ENCODE measurements at places on chromosomes 12 and 14.

DNA sequence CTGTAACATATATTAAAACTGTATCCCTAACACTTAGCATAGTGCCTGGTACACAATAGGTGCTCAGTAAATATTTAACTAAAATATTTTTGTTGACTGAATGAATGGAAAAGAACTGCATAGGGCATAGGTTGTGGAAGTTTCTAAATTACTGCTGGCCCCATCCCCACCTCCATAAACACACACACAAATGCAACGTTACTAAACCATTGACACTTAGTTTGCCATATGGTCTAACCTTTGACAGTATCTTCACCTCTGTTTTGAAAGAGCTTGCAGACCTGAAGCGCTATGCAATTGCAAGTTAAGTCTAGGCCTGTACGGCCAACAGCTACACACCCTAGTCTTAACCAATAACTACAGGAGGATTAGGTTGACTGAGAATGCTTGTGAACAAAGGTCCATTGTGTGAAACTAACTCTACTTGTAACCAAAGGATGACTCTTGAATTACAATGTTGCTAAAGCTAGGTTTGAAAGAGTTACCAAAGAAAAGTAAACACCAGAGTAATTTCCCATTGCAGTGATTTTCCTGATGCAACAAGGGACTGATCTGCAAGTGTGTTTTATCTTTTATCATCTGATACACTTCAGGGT lies 924 bp upstream of the MANSC1 start:
- DNase-seq = no peak

GRCh38 chr14:20617138-20618003 lies 24.1 kb downstream of the OR6S1 start:
- no peak for DNase-seq

GRCh38 chr12:88703790-88704189 lies 123.5 kb upstream of the KITLG start:
- DNase-seq = no peak

DNA sequence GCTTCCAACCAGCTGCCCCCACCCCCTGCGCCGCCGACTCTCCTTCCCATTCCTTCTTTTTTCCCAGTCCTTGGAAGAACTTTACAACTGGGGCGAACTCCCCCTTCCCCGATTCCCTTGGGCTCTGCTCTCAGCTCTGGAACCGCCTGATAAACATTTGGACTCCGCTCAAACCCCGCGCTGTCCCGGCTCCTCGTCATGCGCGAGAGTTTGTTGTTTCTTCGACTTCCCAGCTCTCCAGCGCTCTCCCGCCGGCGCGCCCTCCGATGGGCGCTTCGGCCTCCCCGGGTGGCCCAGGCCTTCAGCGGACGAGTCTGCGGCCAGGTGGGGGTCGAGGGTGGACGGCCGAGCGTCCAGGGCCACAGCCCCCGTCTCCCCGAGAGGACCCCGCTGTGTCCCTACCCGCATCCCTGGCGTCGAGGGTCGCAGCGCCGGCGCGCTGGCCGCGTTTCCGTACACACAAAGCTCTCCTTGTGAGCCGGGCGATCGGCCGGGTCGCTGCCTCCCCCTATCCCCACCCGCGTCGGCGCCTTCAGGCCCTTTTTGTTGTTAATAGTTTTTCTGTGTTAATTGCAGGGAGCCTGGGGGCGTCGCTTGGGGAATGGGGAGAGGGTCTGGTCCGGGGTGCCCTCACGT lies 847 bp downstream of the MMP14 start:
- no peak for DNase-seq

DNA sequence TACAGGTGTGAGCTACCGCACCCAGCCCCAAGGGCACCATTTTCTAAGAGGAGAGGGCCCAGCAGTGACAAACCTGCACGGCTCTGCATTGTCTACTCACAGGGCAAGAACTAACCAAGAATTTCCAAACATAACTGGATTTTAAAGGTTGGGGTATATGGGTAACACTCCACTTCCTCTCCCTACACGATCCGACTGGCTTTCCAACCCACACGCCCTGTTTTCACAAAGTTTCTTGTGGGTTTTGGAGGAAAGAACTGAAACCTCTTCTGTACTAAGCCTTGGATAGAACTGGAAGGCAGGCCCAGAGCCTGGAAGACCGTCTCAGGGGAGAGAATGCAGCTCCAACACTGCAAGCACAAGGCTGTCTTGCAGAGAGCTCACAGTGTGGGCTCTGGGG lies 24.9 kb downstream of the SNRNP35 start:
- no peak for DNase-seq

DNA sequence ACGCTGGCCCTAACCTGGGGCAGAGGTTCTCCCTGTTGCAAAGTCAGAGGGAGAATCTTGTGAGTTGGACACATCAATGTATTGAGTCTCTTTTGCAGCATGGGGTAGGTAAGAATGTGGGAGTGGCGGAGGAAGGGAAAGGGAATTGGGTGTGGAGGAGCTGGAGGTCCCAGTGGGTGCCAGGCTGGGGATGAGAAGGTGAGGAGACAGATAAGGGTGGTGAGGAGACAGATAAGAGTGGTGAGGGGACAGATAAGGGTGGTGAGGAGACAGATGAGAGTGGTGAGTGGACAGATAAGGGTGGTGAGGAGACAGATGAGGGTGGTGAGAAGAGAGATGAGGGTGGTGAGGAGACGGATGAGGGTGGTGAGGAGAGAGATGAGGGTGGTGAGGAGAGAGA lies 72.9 kb upstream of the SFSWAP start:
- no peak for DNase-seq

- no peak for DNase-seq
Measured at GRCh38 chr12:114841557-114842251, 157.7 kb upstream of the TBX3 start.

- DNase-seq = peak; percentile 9
Measured at GRCh38 chr14:68622856-68623255, 170.0 kb downstream of the ZFP36L1 start.

DNA sequence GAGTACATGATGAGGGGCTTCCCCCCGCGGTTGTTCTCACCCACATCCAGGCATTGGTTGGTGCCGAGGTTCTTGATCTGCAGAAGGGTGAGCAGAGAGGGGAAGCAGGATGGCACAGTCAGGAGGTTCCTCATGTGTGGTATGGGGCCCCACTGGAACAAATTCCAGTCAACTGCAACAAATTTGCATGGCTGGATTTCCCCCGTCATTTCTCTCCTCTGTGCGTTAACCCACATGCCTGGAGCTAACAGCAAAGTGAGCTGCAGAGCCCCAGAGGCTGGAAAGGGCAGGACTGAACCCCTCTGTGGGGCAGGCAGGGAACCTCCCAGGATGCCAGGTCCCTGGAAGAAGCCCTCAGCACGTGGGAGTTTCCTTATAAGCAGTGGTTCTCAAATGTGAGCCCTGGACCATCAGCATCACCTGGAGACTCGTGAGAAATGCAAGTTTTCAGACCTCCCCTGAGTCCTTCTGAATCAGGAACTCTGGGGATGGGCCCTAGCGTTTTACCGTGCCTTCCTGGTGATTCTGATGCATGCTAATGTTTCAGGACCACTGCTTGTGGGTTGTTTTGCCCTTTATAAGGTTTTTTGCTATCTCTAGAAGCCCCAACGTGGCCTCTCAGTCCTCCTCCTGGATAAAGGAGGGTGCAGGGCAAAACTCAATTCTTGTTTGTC lies 11.0 kb upstream of the CELA1 start:
- no peak for DNase-seq

DNA sequence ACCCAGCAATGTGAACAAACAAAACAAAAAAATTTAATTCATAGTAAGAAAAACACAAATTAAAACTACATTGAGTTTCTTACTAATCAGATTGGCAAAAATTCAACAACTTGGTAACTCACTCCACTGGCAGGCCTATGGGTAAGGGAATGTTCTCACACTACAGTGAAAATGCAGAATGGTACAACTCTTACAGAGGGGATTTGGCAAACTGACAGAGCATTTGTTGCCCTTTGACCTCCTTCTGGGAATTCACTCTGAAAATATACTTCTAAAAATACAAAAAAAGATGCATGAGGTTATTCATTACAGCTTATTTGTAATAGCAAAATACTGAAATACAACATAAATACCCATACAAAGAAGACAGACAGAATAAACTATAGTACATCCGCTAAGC lies 32.8 kb downstream of the ABCD2 start:
- no peak for DNase-seq

DNA sequence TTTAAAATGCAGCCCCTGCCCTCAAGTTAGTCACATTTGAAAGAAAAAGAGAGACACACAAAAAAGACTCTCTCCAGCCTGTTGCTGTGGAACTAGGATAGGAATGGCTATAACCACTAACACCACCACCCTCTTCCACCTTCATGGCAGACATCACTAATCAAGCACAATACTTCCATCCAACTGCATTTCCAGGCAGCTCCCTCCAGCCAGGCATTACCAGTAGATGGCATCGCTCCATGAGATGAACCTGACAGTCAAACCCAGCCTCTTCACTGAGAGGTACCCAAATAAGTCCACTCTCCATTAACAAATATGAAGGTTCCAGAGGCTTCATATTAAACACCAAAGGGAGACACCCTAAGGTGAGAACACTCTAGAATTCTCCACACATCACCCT lies 24.4 kb downstream of the SLC8B1 start:
- DNase-seq = peak; percentile 20

DNA sequence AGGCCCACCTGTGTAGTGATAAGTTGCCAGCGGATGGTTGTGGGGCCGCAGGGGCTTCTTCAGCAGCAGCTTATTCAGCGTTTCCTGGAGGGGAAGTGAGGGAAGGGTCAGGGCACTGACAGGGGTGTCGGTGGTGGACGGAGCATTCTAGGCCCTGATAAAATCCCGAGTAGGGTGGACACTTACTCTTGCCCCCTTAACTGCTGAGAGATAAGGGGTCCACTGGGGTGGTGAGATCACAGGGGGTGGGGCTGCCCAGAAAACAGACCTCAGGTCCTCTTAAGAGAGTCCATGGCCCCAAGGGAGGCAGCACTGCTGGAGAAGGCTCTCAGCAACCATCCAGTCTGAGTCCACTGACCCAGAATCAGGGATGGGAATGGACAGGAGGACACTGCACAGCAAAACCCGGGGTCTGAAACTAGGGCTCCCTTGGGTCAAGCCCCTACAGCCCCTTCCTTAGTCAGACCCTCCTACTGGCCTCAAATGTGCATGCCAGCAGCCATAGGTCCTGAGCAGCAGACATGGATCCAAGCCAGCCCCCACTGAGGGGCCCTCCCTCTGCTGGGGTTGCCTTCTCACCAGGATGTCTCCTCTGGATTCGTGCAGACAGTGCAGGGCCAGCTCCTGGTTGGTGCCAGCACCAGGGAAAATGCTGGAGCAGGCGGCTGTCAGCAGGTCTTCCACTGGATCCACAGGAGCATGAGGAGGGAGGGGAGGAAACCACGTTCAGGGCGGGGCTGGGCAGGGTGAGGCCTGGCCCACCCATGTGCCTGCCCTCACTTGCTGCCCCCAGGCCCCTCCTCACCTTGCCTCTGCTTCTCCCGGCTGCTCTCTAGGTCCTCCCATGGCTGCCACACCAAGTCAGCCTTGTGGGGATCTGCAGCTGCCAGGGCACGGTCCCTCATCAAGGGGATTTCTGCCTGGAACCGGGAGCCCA lies 12.1 kb upstream of the PNMA1 start:
- no peak for DNase-seq
